Tongue (tissue), 3 donors: ENCODE measurements at places on chromosomes 1 and 21. TPM values are rescaled to one million over a fixed set of nuclear protein-coding genes. Genes with fewer than 3 reads are reported as not detected.

Gene CD101
- 3.0 TPM for total RNA-seq

DNA sequence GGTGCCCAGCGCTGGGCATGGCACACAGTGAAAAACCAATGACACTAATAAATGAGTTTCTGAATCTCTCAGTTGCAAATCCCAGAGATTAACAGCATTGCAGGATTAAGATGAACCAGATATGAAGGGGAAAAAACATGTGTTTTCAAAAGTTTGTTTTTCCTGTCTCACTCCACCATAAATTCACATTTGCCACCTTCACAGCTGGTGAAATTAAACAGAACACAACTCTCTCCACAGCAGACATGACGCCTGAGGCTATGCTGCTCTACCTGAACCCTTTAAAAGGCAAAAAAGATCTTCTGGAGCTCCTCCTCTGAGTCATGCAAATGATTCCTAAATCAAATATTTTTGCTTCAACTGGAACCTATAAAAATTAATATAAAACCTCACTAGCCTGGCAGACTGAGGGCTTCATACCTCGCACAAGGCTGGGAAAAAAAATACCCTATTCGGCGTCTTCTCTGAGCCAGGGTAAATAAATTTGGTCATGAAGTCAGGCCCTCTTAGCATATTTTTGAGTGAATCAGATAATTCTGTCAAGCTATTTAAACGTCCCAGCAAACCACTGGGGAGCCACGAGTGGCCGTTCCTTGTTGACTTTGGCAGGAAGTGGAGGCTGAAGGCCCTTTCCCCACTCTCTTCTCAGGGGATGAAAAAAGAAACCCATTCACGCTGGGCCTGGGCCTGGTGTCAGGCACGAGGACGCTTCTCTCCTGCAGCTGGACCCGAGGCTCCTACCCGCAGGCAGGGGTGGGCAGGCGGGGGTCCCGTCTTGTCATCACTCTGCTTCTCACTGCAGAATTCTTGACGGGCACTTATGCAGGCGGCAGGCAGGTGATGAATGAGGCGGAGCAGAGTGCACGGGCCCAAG, 53.0 kb downstream of the DMRTB1 start:
- peak; percentile 46 for DNase-seq

DNA sequence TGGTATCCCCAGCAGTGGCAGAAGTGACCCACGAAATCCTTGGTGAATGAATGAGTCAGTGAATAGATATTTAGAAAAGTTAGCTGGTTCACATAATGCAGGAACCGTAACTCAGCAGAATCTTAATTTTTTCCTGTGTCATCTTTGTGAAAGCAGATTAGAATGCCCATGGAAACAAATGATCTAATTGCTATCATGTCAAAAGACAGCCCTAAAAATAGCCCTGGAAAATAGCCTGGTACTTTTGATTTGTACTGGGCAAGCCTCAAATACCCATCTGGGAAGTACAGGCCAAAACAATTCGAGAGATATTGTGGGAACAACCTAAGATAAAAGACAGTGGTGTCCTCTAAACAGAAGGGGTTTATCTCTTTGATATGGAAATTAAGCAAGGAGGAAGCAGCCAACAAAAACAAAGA, 21.1 kb downstream of the FYB2 start:
- no peak for DNase-seq

- DNase-seq: no peak
These were observed 48.0 kb upstream of the COG2 start for GRCh38 chr1:230594214-230594773.

DNA sequence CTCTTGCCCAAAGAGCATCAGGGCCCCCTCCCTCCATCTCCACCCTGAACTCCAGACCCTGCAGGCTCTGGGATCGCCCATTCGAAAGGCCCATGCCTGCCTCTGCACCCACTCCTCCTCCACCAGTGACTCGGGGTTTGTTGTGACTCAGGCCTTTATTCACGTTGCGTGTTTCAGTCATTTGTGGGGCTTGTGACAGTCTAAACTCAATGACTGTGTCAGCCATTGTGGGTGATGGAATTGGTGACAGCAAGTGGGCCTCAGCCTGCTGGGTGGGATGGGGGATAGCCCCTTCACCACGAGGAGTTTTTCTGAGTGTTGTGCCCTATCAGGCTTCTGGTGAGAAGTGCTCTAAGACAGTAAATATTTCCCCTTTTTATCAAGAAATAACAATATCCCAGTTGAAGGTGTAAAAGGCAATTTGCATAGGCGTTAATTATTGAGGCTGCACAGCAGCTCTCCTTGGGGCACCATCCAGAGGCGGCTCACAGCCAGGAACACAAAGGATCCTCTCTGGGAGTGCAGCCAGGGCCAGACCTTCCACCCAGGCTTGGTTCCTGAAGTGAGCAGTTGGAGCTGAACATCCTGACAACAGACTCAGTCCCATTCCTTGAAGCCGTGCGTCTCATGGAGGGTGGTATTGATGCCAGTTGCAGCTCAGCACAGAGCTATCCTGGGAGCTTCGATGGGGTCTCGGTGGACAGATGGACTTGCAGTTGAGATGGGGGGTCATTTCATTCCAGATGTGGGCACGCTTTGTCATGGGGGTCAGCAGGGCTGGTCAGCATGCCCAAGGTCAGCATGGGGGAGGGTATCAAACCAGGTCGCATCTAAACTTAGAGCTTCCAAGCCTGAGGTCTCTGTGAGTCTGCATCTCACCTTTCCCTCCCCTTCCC, 135.6 kb upstream of the CACNA1E start:
- DNase-seq: no peak

DNA sequence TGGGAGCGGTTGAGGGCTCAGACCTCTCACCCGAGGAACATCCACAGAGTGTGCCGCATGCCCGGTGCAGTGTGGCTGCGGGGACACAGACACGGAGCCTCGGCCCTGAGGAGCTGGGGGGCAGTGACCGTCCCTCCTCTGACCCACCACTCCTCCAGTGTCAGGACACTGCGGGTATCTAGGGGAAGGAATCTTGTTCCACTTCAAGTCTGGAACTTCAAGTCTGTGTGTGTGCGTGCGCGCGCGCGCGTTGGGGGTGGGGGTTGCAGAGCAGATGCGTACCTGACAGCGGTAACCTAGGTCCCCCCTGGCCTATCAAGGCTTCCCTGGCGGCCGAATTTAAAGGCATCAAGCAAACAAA, 17.3 kb downstream of the PCSK9 start:
- no peak for DNase-seq

DNA sequence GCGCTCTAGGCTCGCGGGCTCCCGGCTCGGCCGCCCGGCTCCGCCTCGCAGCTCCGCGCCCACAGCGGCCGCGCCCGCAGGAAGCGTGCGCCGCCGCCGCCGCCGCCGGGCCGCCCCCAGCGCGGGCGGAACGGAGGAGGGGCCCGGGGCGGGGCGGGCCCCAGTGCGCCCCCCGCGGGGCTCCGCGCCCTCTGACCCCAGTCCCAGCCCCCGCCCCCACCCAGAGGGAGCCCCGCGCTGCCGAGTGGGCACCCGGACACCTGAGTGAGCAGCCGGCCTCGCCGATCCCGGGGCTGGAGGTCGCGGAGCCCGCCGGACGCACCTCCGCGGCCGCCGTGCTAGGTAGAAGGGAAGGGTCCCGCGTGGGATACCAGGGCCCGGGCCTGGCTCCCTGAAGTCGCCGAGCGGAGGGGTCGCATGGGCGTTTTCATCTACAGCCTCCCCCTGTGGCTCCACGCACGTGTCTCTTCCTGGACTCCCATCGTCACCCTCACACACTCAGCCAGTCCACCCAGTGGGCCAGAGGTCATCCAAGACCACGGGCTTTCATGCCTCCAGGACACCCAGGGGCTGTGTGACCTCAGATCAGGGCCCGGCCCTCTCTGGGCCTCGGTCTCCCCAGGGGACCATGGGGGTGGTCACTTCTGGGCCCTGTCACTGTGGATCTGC, at the start of gene SDC3:
SDC3 (minus strand) TSS at position 63 of the 669 bp plus-strand sequence. CDS start 172 bp downstream, outside the sequence.
- DNase-seq: peak; percentile 57

GRCh38 chr1:76433526-76433925, 359.0 kb downstream of the ST6GALNAC3 start:
- DNase-seq: no peak
